ENCODE measurements at places on chromosomes 5 and 9. TPM values are rescaled to one million over a fixed set of nuclear protein-coding genes. Genes with fewer than 3 reads are reported as not detected.

Gene ACOT12
- total RNA-seq: not detected

DNA sequence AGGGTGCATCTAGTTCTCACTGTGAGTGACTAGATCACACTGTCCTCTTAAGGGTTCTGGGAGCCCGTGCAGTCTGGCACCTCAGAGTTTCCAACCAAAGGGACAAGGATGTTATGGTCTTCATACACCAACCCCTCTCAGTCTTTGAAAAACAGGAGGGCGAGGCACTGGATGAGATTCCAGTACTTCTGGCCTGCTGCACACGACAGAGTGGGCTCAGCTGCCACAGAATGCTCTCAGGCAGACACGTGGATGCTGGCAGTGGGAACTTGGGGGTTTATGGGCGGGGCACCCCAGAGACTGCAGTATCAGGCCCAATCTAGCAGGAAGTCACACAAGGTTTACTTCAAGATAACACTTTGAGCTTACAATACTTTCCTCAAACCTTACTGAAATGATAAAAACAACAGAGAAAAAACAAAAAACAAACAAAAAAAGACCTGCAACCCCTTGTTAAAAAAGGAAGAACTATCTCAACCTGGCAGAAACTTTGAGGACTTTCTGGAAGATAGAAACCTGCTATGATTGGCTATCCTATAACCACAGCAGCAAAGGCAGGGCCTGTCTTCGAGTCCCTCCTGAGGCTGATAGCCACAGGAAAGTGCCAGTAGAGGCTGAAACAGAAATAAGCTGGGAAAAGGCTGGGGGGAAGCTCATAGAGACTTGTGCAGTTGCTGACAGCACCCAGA, 28.3 kb upstream of the TGFBR1 start:
- H3K4me3 ChIP-seq: no peak overlapping the region
- H3K27me3 ChIP-seq: no peaks in the 10 kb centered on the region
- no peak overlapping the region for H3K27ac ChIP-seq
- no peaks in the 10 kb centered on the region for H3K4me1 ChIP-seq
- H3K36me3 ChIP-seq: no peaks in the 10 kb centered on the region

DNA sequence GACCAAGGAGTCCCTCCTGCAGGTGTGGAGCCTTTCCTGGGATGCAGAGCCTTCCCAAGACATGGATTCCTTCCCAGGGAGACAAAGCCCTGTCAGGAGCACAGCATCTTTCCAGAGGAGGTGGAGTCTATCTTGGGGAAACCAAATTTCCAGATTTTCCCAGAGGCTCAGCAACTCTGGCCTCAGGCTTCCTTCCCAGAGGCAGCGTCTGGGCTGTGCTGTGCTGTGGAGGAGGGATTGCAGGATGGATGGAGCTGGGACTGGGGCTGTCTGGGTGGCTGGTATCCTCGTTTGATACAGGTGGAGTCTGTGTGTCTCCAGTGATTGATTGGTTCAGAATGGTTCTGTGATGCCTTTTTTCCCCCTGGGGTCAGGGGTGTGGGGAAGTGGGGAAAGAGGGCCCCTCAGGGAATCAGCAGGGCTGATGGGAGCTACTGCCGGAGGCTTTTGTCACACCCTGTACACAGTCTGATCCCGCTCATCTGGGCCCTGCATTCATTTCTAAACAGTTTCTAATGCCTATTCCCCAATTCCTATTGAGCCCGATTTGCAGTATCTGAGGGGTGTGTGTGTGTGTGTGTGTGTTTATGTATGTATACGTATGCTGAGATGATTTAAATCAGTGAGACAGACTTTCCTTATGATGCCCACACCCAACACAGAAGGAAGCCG, 16.0 kb downstream of the OR13J1 start:
- no peak overlapping the region for H3K4me3 ChIP-seq
- H3K36me3 ChIP-seq: no peaks in the 10 kb centered on the region
- no peaks in the 10 kb centered on the region for H3K27me3 ChIP-seq
- DNase-seq: peak; percentile 6
- no peak overlapping the region for H3K27ac ChIP-seq

- H3K4me3 ChIP-seq: no peak overlapping the region
- H3K36me3 ChIP-seq: 0 out of 2 replicates have a peak, but pooled peaks cover 4% of the 10 kb centered on the region
- H3K4me1 ChIP-seq: no peaks in the 10 kb centered on the region
- no peaks in the 10 kb centered on the region for H3K27me3 ChIP-seq
- H3K27ac ChIP-seq: no peak overlapping the region
Measured at GRCh38 chr5:9194509-9194908, 351.4 kb downstream of the SEMA5A start.

Measured in H9 (cell line).